ENCODE measurements at places on chromosomes 1 and 21.

GRCh38 chr1:207309745-207310273 lies 11.7 kb upstream of the CD55 start:
- DNase-seq: no peak

- DNase-seq: no peak
Observed at GRCh38 chr21:36246080-36246631, 73.8 kb upstream of the MORC3 start.

- no peak for DNase-seq
Observed at GRCh38 chr1:60662486-60663044, 419.8 kb upstream of the NFIA start.

- DNase-seq: no peak
Observed at GRCh38 chr1:71081697-71082080, 854 bp upstream of the ZRANB2 start.

GRCh38 chr1:70667494-70668170 lies 256.6 kb downstream of the CTH start:
- no peak for DNase-seq

GRCh38 chr1:24418898-24419628 lies 3.5 kb downstream of the NIPAL3 start:
- DNase-seq: no peak

- DNase-seq: no peak
Observed at GRCh38 chr1:154812877-154813276, 57.2 kb downstream of the KCNN3 start.

DNA sequence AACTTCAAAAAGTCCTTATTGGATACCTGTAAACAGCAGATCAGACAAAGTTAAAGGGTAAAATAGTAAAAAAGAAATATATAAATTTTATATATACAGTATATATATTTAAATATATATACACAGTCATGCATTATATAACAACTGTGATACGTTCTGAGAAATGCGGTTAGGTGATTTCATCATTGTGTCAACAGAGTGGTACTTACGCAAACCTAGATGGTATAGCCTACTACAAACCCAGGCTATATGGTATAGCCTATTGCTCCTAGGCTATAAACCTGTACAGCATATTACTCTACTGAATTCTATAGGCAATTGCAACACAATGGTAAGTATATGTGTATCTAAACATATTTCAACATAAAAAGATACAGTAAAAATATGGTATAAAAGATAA lies 222.7 kb downstream of the NUF2 start:
- no peak for DNase-seq

DNA sequence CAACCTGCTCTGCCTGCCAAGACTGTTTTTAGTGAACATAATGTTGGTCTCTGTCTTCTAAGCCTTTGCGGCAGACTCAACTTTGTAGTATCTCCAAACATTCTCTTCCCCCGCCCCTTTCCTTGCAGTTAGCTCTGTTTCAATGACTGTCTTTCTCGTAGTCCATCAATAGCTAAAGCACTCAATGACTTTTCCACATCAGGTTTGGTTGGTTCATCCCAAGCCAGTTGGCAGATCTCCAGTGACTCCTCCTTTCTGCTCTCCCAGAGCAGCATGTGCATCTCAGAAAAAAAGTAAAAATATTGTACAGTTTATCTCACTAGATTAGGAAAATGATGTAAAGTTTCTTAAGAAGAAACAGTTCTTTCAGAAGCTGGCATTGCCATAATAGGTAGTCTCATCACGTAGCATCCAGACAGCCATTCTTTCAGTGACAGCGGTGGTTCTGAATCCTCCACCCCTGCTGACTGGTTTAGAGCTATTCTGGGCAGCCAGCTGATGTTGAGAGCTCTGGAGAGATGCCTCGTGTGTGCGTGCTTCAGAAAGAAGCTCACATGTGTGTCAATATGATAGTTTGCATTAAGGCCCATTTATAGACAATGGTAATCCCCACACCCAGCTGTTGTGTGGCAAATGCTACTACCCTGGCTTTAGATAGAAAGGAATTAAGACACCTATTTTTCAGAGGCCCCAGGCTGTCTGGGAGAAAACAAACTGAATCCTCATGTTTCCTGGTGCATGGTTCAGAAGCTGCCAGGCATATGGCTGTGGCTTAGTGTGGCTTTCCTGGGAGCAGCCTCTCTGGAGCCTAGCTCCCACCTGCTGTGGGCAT lies 53.2 kb downstream of the CNN3 start:
- no peak for DNase-seq

- no peak for DNase-seq
Observed at GRCh38 chr1:204584699-204585372, 68.6 kb downstream of the MDM4 start.

- DNase-seq: no peak
Observed at GRCh38 chr1:228272831-228273571, 65.2 kb downstream of the OBSCN start.

GRCh38 chr21:42981214-42981523 lies 6.8 kb downstream of the PKNOX1 start:
- DNase-seq: no peak

- DNase-seq: no peak
Observed at GRCh38 chr1:21269461-21270085, 20.7 kb downstream of the ECE1 start.

GRCh38 chr1:54604572-54605370 lies 18.6 kb downstream of the FAM151A start:
- no peak for DNase-seq

DNA sequence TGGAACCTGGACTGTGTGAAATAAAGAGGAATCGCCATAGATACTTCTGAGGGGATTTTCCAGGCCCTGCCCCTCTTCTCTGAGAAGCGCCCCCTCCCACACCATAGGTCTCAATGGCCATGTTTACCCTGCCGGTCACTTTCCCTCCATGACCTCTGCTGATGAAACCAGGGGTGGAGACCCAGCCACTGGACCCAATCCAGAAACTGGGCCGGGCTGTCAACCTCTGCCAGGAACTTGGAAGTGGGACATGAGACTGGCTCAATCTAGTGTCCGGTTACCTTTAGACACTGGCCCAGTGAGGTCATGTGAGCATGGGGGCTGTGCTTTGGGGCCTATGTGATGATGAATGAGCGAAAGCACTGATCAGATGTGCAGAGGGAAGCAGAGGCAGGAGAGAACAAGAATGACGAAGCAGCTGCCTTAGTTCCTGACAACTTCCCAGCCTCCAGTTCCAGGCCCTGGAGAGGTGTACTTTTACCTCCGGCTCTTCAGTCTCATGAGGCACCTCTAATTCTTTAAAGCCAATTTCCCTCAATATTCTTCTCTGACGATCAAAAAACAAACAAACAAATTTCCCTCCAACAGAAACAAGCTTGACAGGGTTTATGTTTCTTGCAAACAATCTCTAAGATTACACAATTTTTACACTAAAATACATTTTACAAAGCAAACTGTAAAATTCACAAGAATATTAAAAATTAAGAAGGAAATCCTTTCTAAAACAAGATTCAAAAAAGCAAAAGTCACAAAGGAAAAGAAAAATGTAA lies 4.9 kb downstream of the ASAP3 start:
- no peak for DNase-seq

DNA sequence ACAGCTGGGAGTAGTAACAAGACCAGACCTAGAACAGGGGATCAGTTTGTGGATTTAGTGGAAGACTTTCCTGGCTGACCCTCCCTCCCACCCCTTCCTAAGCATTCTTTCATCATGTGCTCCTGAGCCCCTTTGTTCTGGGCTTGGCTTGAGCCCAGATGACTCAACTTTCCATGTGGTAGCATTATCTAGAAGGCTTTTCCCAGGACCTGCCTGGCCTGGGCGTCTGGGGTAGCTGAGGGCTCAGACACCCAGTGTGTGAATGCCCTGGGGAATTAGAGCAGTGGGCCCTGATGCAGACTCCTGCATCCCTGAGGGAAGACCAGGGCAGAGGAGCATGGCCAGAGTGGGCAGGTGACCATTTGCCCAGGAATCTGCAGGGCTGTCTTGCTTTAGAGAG lies 44.1 kb upstream of the TSPAN2 start:
- no peak for DNase-seq

DNA sequence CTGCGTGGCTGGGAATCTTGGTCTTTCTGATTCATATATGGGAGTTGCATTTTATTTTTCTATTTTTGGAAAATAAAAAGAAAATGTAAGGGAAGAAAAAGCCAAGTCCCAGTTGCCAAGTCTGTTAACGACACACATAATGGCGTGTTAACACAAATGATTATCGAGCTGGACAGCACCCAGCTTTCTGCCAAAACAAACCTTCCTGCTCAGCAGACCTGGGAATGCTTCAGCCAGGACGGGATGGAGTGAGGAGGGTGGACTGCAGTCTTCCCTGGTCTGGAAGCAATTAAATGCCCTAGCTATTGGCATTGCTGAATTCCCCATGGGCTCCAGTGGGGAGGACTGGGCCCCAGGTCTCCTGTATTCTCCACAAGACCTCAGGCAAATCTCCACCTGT lies 184.2 kb upstream of the USP24 start:
- no peak for DNase-seq

- no peak for DNase-seq
Observed at GRCh38 chr1:13661539-13661938, 38.4 kb upstream of the PRDM2 start.

DNA sequence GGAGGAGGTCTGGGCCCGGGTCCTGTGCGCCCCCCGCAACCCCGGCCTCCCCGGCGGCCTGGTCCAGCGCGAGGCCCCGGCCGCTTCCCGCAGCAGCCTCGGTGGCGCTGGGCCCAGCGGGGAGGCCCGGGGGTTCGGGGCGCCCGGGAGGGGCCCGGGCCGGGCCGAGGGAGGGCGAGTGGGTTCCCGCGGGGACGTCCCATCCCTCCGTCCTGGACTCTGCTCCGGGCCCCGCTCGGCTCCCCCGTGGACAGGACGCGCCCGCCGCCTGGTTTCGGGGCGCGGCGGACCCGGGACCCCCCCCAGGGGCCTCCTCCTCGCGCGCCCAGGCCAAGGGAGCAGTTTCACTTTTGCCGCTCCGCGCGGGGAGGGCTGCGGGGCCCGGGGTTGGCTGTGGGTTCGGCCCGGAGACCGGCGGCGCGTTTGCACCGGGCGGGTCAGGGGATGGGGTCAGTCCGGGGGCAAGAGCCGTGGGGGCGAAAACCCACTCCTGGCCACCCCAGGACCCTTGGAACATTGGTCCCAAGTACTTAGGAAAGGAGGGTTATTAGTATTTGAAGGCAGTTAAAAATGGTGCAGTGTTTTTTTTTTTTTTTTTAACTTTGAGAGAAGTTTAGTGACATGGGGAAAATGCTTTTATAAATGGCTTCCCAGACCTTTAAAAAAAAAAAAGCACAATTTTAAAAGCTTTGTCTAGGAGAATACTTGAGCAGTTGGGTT lies 677 bp downstream of the AGPAT3 start:
- DNase-seq: no peak

DNA sequence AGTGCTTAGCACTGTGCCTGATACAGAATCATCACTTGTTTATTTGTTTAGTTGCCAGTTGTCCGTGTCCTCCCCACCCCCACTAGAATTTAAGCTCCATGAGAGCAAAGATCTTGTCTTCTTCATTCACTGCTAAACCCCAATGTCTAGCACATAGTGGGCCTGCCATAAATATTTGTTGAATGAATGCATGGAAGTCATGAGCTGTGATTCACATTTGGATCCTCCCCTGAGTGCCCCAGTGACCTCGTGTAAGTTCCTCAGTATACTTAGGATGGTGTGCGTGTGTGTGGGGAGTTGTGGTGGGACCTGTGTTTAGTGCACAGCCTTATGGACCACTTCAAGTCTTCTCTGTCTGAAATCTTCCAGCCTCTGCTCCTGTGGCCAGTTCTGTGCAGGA lies 23.1 kb downstream of the IER5 start:
- no peak for DNase-seq

GRCh38 chr1:149936170-149936991 lies at the start of gene MTMR11:
Gene MTMR11 (minus strand): TSS chr1:149936879. CDS start chr1:149936647, 232 bp downstream.
- no peak for DNase-seq

- no peak for DNase-seq
Observed at GRCh38 chr1:48077795-48078222, 80.6 kb upstream of the TRABD2B start.

GRCh38 chr1:48869116-48869893 lies 92.6 kb upstream of the BEND5 start:
- no peak for DNase-seq

- no peak for DNase-seq
Observed at GRCh38 chr21:45874716-45875415, 106.7 kb upstream of the COL6A1 start.

DNA sequence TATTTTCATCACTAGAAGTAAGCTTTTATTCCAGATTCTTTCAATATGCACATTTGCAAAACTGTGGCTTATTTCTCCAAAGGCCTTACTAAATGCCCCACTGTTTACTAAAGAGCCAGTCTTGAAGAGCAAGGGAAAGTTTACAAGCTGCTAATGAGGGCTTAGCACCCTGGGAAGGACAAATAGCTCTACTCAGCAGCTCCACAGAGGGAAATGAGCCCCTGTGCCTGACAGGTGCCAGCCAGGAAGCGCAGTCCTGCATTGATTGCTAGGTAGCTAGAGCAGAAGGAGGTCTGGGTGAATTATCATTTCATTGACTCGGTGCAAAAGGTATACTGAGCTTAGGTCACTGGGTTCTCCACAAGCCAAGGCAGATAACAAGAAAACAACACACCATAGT lies 307.0 kb downstream of the SETD4 start:
- no peak for DNase-seq

- peak; percentile 25 for DNase-seq
Observed at GRCh38 chr1:162145280-162145965, 75.9 kb downstream of the NOS1AP start.

DNA sequence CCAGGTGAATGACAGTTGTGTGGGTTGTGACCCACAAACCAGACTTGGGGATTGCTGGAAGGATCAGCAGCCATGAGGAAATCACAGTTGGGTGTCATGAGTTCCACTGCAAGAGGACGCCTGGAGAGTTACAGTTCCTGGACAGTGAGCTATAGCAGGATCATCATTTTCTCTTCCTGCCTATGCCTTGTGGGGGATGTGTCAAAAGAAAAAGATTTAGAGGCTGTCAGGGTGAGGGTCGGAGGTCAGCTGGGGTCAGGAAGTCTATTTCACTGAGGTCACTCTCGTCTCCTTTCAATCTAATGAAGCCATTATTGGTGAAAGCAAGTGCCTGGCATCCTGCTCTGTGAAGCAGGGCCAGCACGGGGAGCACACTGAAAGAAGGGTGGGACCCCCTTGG lies 7.0 kb upstream of the LIN28A start:
- DNase-seq: peak; percentile 47

DNA sequence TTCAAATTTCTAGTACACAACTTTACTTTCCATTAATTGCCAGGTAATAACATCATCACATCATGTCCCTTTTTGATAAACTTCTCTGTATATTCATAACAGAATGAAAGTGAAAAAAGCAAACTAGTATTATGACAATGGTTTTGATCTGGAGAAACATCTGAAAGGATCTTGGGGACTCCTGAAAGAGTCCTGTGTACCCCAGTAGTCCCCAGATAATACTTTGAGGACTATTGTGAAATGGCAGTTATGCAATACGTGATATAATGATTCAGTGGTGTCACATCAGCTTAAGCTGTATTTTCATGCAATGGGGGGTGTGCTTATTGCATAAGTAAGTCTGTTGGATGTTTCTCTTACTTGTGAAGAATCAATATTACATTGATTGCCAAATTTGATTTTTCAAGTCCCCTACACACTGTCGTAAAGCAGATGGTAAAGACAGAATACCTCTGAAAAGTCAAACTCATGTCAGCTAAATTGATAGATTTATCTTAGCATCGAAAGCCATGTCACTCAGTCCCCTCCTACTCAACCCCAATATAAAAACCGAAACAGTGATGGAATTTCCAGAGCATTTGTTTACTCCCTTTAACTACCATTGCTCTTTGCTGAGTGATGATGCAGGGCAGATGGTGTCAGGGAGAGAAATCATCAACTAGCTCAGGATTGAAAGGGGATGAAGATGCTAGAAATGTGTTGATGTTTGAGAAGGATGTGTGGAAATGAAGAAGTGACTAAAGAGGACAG lies 146.7 kb upstream of the C1orf105 start:
- DNase-seq: no peak

Measured in neural crest cell (in vitro differentiated cells).